ENCODE measurements at places on chromosomes 5 and 9.

DNA sequence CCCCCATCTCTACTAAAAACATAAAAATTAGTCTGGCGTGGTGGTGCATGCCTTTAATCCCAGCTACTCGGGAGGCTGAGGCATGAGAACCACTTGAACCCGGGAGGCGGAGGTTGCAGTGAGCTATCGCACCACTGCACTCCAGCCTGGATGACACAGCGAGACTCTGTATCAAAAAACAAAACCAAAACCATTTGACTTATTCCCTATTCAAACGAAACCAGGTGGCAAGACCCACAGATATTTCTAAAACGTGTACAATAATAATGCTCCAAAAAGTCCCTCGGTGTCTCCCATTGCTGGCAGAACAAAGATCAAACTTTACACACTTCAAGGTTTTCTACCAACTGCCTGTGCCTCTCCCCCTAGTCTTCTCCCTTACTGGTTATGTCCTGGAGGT is 29.8 kb downstream of the HMGCR start:
- DNase-seq: no peak

DNA sequence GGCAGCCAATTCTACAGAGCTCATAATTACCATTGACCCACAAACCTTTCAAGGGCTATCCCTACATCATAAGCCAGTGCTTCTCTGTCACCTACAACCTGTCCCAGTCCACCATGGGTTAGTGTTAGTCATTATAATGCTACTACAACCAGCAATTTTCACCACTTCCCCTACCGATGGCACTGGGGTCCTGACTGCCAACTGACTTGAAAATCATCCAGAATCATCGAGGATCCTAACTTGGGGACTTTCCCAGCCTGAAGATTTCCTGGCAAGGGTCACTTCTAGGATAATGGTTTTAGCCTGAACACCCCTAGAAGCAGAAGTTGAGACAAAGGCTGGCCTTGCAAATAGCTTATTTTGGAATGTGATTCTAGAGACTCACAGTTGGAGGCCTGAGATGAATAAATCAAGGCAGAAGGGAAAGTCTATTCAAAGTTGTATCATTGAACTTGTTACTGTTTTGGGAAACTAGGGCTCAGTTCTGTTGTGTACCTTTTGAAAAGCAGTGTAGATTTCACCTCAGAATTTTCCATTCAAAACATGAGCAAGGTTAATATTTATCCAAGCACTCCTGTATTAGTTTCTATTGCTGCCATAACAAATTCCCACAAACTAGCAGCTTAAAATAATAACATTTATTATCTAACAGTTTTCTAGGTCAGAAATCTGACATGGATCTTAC is 633.0 kb downstream of the LRRC70 start:
- no peak for DNase-seq

- no peak for DNase-seq
Observed at GRCh38 chr9:130362691-130363090, 82.1 kb upstream of the ASS1 start.

GRCh38 chr5:115458003-115458409 is 86.6 kb downstream of the FEM1C start:
- no peak for DNase-seq

All from activated naive CD8-positive, alpha-beta T cell treated with anti-CD3 and anti-CD28 coated beads, Interleukin-2, amount 50 U/mL, for 16 hours (primary cell).